Left ventricle myocardium superior (tissue), 1 donor: ENCODE measurements at places on chromosomes 16 and 17. TPM values are rescaled to one million over a fixed set of nuclear protein-coding genes. Genes with fewer than 3 reads are reported as not detected.
A peak's percentile ranks its signal among the peaks of the same experiment; 100 is the strongest.

DNA sequence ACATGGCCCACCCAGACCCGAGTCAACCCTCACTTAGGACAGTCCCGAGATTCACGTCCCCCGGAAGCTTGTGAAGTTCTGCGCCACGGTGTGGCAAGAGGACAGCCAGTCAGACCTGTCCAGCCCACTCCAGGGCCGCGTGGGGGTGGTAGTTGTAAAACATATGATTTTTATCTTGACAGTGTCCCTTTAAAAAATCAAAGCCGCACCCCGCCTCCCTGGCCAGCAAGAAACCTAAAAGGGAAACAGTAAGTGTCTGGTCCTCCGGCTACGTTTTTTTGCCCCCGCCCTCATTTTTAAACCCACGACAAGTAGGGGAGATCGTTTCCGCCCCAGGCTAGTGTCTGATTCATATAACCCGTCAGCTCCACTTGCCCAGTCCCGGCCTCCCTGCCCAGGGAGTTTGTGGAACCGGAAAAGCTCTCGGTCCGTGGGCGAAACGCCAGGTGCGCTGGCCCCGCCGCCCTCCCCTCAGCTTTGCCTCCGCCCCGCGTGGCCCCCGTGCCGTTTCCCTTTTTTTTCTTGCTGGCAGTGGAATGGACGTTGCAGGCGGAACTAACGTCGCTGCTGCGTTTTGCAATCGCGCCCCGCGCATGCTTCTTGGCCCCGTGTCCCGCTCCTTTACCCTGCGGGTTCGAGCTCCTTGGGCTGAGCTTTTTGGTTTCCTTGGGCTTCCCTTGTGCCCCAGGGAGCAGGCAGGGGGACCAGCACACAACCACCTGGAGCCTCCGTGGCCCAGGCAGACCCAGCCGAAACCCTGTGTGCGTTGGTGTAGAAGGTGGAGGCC lies 13.3 kb upstream of the NUDT16L1 start:
- DNase-seq = peak; percentile 83

- DNase-seq = no peak
Observed at GRCh38 chr16:65522412-65522811, 400.5 kb upstream of the CDH11 start.

- DNase-seq = no peak
Observed at GRCh38 chr16:48044117-48044516, 111.7 kb downstream of the ABCC12 start.

- DNase-seq = no peak
Observed at GRCh38 chr17:69427486-69428197, 13.1 kb downstream of the MAP2K6 start.

DNA sequence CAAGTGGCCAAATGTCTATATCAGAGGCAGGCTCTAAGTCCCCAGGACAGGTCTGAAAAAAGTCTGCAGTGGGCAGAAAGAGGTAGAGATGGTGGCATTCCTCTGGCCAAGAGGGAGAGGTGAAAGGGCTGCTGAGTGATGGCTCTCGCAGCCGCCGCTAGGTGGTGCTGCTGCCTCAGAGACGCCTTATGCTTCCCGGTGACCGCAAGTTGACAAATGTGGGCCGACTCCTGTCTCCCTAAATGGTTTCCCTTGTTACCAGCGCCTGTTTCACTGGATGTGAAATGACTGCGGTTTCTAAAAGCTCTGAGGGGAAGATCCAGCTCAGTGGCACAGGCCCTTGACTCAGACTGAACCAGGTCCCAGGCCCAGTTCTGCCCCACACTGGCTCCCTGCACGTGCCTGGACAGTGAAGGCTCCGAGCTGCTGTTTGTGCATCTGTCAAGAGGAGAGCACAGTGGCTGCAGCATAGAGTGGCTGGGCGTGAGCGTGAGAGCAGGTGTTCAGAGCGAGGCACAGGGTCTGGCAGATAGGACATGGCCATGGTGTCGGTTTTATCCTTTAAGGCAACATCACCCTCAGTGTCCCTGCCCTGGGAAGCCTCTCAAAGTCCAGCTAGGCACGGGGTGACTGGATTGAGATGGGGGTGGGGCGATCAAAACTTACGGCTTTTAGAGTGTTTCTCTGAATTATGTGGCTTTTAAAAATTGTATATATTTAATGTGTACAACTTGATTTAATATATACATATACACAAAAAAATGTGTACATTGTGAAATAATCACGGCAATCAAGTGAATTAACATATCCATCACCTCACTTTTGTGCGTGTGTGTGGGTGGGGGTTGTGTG lies 19.9 kb downstream of the CLEC16A start:
- DNase-seq = peak; percentile 89

DNA sequence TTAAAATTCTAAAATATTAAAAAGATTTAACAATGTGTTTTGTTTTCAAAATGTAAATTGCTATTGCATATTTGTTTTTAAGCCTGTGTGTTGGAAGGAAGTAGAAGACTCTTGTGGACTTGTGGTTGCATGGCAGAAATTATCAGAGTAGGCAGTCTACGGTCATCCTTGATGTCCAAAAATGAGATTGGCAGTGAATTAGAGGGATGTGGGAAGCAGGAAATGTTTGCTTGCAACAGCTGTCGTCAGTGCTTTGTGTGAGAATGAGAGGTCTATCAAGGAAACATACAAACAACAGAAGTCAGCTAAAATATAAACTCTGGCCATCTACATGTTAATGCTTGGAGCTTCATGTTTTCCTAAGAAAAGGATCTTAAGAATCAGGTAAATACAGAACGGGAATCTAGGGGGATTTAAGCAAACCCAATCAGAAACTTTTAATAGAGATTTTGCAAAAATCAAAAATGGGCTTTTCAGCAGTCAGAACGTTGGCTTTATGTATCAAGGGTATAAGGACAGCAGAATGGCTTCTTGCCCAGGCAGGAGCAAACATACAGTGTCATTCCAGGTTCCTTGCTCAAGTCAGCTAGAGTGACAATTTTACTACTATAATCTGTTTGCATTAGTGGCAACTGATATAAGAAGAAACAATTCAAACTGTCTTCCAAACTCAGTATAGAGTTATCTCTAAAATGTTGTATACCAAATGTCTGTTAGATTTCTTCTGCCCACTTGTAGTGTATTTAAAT lies 196.7 kb downstream of the CYB561 start:
- no peak for DNase-seq

DNA sequence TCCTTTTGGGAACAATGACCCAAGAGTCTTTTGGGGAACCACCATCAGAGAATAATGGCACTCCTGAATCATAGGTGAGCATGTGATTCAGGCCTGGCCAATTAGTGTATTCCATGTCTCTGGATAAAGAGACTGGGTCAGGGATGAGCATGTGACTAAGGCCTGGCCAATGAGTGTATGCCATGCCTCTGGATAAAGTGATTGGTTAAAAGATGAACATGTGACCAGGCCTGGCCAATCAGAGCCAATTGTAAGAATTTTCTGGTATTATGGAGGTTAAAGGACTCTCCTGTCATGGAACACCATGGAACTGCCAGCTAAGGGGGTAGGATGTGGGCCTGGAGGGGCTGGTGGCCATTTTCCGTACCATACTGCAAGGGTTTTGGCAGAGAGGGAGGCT lies 194.3 kb downstream of the C16orf78 start:
- DNase-seq = no peak

GRCh38 chr17:39517224-39517623 lies 55.9 kb downstream of the CDK12 start:
- no peak for DNase-seq

The AOC3 gene
- 6.1 TPM for total RNA-seq

The RFWD3 gene
- 4.6 TPM for total RNA-seq

The TUFM gene
- 254 TPM for total RNA-seq
